ENCODE measurements at places on chromosomes 2 and 18.

- no peaks in the 10 kb centered on the region for H3K27me3 ChIP-seq
- no peaks in the 10 kb centered on the region for H3K36me3 ChIP-seq
- no peak overlapping the region for H3K4me3 ChIP-seq
- no peak overlapping the region for H3K27ac ChIP-seq
Measured at GRCh38 chr2:21424375-21424774, 300.6 kb downstream of the TDRD15 start.

- no peak for DNase-seq
- H3K27me3 ChIP-seq: no peaks in the 10 kb centered on the region
- peak overlapping the region; percentile 71 for H3K4me3 ChIP-seq
- H3K27ac ChIP-seq: no peak overlapping the region
Measured at GRCh38 chr2:176138923-176139660, 9.6 kb downstream of the HOXD8 start.

DNA sequence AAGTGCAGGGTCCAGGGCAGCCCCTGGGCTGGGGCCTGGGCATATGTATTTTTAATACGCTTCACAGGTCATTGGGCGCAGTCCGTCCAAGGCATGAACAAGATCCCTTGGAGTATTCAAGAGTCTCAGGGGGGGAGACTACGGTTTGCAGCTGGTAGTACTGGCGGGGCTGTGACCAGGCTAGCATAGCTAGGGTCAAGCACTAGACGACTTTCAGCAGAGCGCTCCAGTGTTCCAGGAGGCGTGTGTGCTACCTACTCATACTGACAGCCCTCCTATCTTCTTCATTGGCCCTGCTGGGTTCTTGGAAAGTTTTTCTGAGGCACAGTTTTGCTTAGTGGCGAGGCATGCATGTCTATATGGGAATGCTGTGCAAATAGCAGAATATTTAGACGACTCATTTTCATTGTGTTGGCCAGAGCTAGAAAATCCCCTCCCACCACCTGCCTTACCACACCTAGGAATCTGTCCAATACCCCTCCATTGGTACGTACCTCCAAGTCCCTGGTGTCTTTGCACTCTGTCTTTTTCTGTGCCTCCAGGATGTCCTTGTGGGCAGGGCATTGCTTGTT lies 68.2 kb downstream of the GLI2 start:
- H3K4me3 ChIP-seq: no peak overlapping the region
- H3K4me1 ChIP-seq: peaks cover 3% of the 10 kb centered on the region
- no peak for DNase-seq
- H3K36me3 ChIP-seq: no peaks in the 10 kb centered on the region

GRCh38 chr2:230938098-230938497 lies 13.1 kb upstream of the GPR55 start:
- no peaks in the 10 kb centered on the region for H3K4me1 ChIP-seq
- no peaks in the 10 kb centered on the region for H3K36me3 ChIP-seq
- H3K27ac ChIP-seq: no peak overlapping the region
- DNase-seq: no peak
